ENCODE measurements at places on chromosomes 7 and 10.

DNA sequence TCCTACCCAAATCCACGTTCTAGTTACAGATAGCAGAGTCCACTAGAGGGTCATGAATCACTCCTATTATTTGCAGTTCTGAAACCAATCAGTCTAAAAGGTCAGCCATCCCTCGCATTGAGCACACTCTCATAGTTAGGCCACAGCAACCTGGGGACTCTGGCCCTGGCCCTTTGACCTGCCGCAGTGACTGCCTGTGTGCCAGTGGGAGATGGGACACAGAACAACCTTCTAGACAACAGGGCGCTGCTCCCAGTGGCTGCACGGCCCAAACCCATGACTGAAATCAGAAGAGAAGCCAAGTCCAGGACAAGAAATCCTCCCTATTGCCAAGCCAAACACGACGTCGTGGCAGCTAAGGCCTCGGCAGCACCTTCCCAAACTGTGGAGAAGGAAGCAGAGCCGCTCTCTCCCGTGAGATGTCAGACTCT, 158.5 kb downstream of the HERPUD2 start:
- no peak for DNase-seq

GRCh38 chr7:74454925-74455288, 1.2 kb downstream of the GTF2IRD1 start:
- no peak for DNase-seq

GRCh38 chr7:13990319-13990983, 985 bp upstream of the ETV1 start:
- DNase-seq: peak; percentile 57

DNA sequence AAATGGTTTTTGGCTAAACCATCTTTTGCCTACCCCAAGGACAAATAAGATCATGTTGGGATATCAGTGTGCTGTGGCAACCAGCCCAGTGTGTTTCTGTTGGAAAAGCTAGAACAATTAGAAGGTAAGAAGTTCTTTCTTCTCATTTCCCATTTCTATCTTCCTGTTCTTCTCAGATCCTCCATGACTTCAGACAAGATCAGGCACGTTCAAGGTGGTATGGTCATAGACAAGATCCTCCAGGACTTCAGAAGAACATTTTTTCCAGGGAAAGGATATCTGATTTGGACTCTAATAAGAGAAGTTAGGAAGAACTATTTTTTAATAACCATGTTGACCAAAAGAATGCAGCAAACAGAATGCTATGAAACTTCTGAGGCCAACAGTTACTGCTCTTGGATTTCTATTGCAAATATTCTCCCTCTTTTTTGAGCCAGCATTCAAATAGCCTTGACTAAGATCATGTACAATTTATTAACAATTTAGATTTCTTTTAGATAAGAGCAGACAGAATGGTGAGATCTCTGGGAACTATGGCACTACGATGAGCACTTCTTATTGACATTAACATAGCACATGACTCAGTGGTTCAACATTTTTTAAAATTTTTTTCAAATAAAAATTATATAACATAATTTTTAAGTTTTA, 15.9 kb downstream of the HYCC1 start:
- DNase-seq: no peak

- no peak for DNase-seq
Measured at GRCh38 chr10:133326745-133327650, 9.7 kb downstream of the CALY start.

DNA sequence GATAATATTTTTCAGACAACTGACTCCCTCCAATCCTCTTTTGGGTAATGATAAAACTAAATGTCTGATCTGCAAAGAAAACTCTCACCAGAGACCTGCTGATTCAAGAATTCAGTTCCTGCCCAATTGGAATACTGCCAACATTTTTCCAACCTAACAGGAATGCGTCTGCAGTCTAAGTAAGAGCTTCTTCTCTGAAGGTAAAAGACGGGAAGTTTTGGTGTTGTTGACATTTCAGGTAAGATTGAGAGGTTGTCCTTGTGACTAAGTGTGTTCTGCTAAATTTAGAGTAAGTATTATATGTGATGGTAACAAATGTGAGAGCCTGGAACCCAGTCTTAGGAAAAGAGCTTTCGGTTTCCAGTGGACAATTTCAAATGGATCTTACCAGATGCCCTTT, 17.6 kb downstream of the IFIT5 start:
- DNase-seq: no peak

- DNase-seq: no peak
Measured at GRCh38 chr10:104255311-104255981, 754 bp downstream of the GSTO1 start.

- DNase-seq: no peak
Measured at GRCh38 chr10:110065269-110065668, 57.5 kb downstream of the ADD3 start.

GRCh38 chr10:29608062-29608461, 26.7 kb downstream of the SVIL start:
- DNase-seq: no peak

DNA sequence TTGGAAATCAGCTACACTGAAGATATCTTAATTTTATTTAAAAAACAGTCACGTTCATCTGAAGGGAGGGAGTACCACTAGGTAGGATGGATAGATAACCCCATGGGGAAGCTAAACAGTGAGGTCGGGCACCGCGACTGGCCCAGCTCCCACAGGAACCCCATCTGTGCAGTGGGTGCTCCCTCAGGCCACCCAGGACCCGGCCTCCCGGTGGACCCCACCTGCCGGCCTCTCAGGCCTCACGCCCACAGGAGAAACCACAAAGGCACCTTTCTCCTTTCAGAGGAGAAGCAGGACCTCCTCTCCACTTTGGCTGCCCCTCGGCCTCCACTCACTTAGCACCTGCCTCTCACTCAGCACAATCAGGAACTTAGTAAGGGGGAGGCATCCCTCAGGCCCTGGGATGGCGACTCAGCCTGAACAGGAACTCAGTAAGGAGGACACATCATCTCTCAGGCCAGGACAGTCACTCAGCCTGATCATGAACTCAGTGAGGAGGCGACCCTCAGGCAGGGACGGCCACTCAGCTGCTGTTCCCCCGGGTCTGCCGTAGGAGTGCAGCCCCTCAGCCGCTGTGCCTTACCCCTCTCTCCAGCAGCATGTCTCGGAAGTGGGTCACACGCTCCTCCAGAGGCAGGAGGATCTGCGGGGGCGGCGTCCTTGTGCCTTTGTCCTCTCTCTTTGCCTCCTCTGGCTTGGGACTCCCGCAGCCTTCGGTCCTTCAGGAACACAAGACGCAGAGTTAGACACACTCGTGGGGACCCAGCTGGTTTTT, 195.1 kb downstream of the TCERG1L start:
- no peak for DNase-seq

DNA sequence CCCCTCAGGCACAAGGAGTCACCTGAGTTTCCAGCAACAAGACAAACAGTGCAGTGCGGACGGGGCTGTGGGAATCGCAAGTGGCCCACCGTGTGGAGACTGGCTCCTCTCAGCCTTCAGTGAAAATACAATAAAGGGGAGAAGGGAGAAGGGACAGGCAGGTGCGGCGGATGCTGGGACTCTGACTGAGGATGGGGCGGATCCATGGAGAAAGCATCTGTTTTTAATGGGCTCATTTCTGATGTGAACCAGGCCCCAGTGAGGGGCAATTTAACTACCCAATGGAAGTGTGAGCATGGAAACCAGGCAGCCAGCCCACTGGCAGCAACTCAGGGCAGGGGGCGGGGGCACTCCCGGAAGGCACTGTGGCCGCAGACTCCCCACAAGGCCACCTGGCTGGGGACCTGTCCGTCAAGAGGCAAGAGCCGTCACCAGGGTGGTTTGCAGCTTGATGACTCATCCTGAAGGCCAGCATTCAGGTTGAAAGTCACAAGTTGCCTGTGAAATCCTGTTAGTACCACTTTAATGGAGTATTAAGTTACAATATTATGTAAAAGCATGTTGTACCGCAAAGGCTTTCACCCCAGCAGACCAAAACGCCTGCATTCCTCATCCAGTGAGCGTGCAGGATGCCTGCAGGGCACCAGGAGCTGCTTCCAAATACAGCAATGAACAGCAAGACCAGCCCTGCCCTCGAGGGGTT, 476.4 kb downstream of the PTPRN2 start:
- DNase-seq: no peak

GRCh38 chr7:20021831-20022230, 195.4 kb downstream of the MACC1 start:
- DNase-seq: no peak

Measured in PC-9 (cell line).